Breast epithelium (tissue), 4 donors: ENCODE measurements at places on chromosomes 6 and 20. TPM values are rescaled to one million over a fixed set of nuclear protein-coding genes. Genes with fewer than 3 reads are reported as not detected.

HCK gene
- 16.0 TPM for total RNA-seq

OR2H1 gene
- not detected for total RNA-seq

UNC5CL gene
- total RNA-seq: 1.1 TPM

FOXO3 gene
- total RNA-seq: 107 TPM

MAP1LC3A gene
- total RNA-seq: 39.2 TPM

SPTLC3 gene
- total RNA-seq: 7.9 TPM

KCNQ2 gene
- not detected for total RNA-seq

ID1 gene
- 270 TPM for total RNA-seq

TNNC2 gene
- total RNA-seq: 2.0 TPM

NXT1 gene
- total RNA-seq: 42.9 TPM

- H3K4me3 ChIP-seq: no peak overlapping the region
- peaks cover 5% of the 10 kb centered on the region for H3K4me1 ChIP-seq
- no peak for DNase-seq
- peak overlapping the region; percentile 66 for H3K27ac ChIP-seq
- H3K27me3 ChIP-seq: no peaks in the 10 kb centered on the region
Measured at GRCh38 chr6:157879034-157879872, 56.2 kb downstream of the SNX9 start.

DNA sequence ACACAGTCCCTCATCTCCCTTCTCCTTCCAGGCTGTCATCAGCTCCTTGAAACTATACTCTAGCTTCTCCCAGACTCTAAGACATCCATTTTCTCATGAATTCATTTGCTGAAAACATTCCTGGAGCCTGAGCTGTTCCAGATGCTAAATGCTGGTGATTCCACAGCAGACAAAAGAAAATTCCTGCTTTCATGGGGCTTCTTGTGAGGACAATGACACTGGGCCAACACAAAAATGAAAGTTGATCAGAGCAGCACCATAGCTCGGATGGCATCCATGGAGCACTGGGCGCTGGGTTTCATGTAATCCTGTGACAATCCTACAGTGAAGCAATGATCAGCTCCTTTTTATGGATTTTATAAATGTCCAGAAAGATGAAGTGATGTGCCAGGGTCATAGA is 47.4 kb upstream of the STX16 start:
- DNase-seq: no peak
- peak overlapping the region; percentile 38 for H3K27ac ChIP-seq
- no peaks in the 10 kb centered on the region for H3K36me3 ChIP-seq
- no peaks in the 10 kb centered on the region for H3K27me3 ChIP-seq
- H3K4me3 ChIP-seq: no peak overlapping the region

DNA sequence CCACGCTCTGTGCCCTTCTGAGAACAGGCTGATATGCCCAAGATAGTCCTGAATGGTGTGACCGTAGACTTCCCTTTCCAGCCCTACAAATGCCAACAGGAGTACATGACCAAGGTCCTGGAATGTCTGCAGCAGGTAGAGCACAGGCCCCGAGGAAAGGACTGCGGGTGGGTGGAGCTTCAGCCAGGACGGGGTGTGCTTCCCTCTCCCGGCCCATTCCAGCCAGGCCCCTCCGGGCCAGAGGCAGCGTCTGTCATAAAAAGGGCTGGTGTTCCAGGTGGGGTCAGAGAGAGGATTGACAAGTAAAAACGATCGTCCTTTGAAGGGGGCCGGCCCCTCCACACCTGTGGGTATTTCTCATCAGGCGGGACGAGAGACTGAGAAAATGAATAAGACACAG is 1.3 kb downstream of the RTEL1 start:
- no peaks in the 10 kb centered on the region for H3K36me3 ChIP-seq
- H3K27me3 ChIP-seq: no peaks in the 10 kb centered on the region
- no peak for DNase-seq
- H3K27ac ChIP-seq: peak overlapping the region; percentile 82
- peak overlapping the region; percentile 82 for H3K4me3 ChIP-seq
- H3K4me1 ChIP-seq: peaks cover 17% of the 10 kb centered on the region

DNA sequence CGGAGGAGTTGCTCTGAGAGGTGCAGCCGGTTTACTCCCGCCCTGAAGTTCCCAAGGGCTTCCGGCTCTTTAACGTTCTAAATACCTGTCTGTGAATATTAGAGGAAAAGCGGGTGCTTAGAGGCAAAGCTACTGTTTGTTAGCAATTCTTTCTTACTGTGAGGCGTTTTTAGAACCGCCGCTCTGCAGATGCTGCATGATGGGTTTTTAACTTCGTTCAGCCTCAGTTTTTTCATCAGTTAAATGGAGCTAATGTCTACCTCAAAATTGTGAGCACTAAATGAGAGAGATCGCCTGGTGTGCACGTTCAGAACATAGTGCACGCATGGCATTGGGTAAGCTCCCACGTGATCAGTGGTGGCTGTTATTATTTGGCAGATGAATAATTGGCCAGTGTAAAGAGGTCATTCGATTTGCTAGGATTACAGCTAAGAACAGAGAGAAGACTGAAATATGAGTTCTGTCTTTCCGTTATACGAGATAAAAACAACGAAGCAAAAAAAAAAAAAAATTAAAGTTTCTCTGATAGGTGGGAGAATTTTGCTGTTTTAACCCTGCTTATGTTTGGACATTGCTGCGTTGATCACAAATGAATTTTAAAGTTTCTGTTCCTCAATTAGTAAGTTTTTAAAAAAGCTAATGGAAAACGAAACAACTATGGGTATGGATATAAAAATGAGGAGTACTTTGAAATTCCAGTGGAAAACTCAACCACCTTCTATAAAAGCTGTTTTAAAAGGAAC is 660 bp upstream of the TFB1M start:
- no peak for DNase-seq
- H3K4me3 ChIP-seq: peak overlapping the region; percentile 86
- H3K36me3 ChIP-seq: no peaks in the 10 kb centered on the region

DNA sequence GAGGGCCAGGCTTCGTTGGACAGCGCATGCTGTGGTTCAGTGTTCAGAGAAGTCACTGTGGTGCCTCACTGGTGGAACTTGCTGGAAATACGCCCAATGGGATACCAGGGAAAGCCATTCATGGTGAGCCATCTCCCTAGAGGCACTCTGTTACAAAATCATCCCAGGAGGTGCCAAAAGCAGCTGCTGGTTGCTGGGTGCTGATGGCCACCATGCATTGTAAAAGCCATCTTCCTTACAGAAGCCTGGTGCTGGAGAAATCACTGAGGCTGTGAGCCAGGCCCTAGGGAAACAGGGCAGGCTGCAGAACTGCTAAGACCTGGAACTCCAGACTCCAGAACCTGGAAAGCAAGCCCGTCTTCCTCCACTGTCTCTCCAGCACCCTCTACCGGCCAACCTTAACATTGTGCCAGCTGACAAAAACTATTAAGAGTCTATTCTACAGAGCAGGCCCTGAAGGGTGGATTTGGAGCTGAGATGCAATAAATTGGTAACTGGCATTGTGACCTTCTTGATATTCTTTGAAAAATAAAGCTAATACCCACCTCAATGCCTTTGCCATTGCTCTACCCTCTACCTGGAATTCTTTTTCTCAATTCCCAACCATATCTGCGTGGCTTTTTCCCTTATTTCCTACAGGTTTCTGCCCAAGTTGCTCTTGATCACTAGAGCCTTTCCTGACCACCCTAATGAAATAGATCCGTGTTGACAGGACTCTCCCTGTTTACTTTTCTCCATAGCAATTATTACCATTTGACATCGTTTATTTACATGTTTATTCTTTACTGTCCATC is 18.5 kb downstream of the SNRPB start:
- H3K36me3 ChIP-seq: no peaks in the 10 kb centered on the region
- no peak overlapping the region for H3K4me3 ChIP-seq
- peak; percentile 74 for DNase-seq

DNA sequence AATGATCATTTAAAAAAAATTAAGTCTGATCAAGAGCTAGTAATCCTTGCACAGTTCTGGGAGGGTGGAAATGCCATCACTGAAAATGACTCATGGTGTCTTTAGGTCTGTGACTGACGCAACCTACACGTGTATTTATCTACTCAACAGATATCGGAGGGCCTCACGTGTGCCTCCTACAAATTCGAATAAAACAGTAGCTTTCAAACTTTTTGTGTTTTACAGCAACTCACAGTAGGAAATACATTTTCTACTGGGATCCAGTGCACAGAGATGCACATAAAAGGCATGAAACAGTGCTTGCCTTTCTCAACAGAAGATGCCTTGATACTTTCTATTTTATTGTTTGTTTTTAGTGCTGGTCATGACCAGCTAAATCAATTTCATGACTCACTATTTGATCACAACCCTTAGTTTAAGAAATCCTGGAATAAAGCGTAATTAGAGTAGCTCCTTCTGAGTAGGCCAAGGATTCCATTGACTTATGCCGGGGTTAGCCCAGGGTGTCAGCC is 210.0 kb upstream of the SNX9 start:
- no peaks in the 10 kb centered on the region for H3K36me3 ChIP-seq
- no peak overlapping the region for H3K27ac ChIP-seq
- H3K27me3 ChIP-seq: no peaks in the 10 kb centered on the region
- no peaks in the 10 kb centered on the region for H3K4me1 ChIP-seq
- H3K4me3 ChIP-seq: no peak overlapping the region

DNA sequence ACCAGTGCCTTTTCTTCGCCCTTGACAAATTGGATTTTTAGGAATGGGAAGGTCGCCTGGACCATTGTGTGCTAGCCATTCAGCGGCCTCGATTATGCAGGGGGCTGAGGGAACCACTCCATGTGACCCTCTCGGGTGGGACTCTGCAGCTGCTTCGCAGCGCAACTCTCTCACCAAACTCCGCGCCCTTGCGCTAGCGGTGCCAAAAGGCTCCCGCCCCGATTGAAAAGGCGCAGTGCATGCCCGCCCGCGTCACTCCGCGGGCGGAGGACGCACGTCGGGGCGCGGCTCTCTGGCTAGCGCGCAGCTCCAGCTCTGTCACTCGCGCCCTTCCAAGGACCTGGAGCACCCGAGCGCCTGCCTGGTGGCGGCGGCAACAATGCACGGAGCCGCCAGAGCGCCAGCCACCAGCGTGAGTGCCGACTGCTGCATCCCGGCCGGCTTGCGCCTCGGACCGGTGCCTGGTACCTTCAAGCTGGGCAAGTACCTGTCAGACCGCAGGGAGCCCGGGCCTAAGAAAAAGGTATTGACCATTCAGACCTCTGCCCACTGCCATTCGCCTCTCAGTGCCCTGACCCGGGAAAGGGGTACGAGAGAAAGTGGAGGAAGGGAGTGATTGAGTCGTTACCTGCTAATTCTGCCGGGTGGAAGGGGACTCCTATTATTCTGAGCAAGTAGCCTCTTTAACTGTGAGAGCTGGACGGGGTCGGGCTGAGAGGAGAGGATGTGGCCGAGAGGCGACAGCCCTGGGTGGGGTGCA is at the start of gene PRDM13:
PRDM13 (plus strand) TSS at position 178 of the 760 bp plus-strand sequence; CDS start at position 380, 202 bp downstream.
- H3K36me3 ChIP-seq: no peaks in the 10 kb centered on the region
- H3K4me1 ChIP-seq: no peaks in the 10 kb centered on the region

- no peaks in the 10 kb centered on the region for H3K4me1 ChIP-seq
- no peaks in the 10 kb centered on the region for H3K27me3 ChIP-seq
- no peak overlapping the region for H3K4me3 ChIP-seq
- no peaks in the 10 kb centered on the region for H3K36me3 ChIP-seq
- no peak for DNase-seq
- H3K27ac ChIP-seq: peak overlapping the region; percentile 53
Measured at GRCh38 chr6:157134402-157135047, 188.8 kb downstream of the TMEM242 start.

DNA sequence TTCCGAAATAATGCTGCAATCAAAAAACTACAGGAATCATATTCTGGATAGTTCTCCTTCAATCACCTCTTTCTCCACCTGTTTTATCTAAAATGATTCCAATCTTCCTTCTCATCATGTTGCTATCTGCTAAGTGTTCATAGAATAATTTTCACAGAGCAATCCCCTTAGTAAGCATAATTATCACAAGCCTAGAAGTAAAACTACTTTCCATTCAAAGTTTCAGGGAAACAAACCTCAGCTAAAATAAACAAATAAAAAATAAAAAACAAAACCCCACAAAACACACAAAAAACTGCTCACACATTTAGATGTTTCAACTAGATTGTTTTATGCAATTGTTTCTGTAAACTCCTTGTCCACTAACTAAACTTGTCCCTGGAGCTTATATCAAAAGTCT is 291.2 kb downstream of the PHACTR1 start:
- H3K27me3 ChIP-seq: no peaks in the 10 kb centered on the region

DNA sequence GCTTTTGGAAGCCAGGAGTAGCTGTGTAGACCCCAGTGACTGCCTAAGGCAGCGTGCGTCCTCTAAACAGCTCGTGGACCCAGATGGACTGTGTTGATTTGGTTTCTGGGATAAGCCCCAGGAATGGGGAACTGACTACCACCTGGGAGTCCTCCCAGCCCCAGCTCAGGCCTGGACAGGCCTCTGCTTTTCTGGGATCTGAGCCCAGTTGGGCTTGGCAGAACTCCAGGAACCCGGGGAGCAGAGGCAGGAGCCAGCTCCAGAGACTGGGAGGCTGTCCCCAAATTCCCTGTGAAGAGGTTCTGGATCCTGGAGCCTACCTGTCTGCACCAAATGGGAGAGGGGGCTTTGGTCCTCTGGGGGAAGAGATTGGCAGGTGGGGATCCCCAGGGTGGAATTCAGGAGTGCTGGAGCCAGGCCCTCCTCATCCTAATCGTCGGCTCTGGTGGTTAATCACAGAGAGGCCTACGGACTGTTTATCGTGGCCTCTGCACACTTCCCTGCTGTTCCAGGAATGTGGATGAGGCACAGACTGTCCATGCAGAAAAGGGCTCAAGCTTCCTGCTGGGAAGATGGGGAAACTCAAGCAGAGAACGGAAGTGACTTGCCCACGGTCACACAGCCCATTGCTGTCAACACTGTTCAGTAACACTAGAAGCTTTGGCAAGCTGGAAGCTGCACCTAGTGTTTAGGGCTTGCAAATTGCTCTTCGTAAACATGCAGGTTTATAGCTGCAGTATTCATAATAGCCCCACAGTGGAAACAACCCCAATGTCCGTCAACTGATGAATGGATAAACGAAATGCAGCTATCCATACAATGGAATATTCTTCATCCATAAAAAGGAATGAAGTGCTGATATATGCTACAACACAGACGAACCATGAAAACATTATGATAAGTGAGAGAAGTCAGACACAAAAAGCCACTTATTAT is 100.6 kb downstream of the KCNB1 start:
- H3K27ac ChIP-seq: peak overlapping the region; percentile 57
- no peak overlapping the region for H3K4me3 ChIP-seq
- H3K27me3 ChIP-seq: no peaks in the 10 kb centered on the region
- peak; percentile 87 for DNase-seq
- H3K36me3 ChIP-seq: no peaks in the 10 kb centered on the region
- no peaks in the 10 kb centered on the region for H3K4me1 ChIP-seq
